AG04450 (cell line): ENCODE measurements at places on chromosomes 1 and 21. TPM values are rescaled to one million over a fixed set of nuclear protein-coding genes. Genes with fewer than 3 reads are reported as not detected.

Gene UMODL1
- 0.01 and 0.09 TPM in 2 replicates for polyA plus RNA-seq

- peak; percentile 54 for DNase-seq
Observed at GRCh38 chr1:193569096-193569982, 382.9 kb upstream of the B3GALT2 start.

Gene AHCYL1
- 120 and 133 TPM in 2 replicates for polyA plus RNA-seq

- DNase-seq: no peak
Observed at GRCh38 chr1:983798-984475, 2.0 kb upstream of the PERM1 start.

Gene MAN1A2
- polyA plus RNA-seq: 37.2 and 40.7 TPM in 2 replicates

DNA sequence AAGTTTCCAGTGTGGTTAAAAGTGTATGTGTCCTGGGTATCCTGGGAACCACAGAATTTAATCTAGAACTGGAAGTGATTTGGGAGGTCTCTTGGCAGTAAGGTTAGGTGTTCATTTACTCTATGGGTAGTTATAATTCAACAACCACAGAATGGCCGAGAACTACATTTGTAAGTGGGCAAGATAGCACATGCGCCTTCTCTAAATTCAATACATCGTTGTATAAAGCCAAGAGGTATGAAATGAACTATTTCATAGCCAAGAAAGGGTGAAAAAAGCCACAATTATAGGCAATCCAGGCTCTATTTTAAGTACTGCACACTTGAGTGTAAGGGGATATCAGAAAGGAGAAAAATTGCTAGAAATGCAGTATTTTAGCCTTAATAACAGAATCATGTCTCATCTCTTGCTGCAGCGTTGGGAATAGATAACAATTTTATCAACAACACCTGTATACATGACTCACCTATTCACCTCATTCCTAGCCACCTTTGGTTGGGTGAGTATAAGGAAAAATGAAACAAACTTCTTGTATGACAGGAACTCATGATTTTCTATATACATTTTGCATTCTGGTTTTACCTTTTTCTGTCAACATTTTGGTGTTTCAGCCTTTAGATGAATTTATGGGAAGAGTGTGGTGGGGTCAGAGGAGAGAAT lies 4.5 kb downstream of the SDCCAG8 start:
- DNase-seq: no peak

Gene DIPK1A
- 35.9 and 50.8 TPM in 2 replicates for polyA plus RNA-seq

GRCh38 chr1:112244131-112244530 lies 151.9 kb upstream of the CTTNBP2NL start:
- DNase-seq: no peak

Gene TMEM52
- 0.30 and 0.53 TPM in 2 replicates for polyA plus RNA-seq

DNA sequence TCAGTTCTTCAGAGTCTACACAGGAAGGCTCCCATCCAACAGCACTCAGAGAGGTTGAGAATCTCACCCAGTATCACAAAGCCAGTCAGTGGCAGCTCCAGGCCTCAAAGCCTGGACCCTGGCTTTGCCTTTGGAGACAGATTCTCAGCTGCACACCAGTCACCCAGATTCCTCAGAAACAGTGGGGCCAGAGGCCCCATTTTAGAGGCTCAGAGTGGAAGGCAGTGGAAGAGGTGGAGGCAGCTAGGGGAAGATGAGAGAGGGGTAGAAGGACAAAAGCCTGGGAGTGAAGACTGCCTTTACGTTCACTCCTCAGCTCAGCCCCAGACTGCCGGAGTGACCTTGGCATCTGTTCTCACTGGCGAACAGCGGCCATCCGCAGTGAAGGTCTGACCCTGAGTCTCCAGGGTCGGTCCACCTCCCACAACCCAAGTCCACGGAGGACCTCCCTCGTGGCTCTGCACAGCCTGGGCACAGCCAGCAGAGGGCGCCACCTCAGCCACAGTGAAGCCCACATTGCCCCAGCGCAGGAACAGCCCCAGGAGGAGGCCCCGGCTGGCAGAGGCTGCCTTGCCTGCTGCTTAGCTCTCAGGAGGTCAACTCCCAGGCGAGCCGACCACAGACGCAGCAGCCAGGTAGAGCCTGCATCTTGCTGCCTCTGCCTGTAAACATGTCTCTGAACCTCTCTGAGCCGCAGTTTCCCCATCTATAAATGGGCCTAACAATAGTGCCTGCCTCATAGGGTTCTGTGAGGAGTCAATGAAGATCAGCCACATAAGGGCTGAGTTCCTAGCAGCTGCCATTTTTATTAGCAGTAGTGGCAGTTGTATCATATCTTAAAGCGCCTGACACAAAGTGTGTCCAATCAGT lies 5.9 kb upstream of the FNDC5 start:
- no peak for DNase-seq

Gene RAB3B
- polyA plus RNA-seq: 28.4 and 28.6 TPM in 2 replicates

Gene GPR153
- 4.7 and 6.1 TPM in 2 replicates for polyA plus RNA-seq

Gene VWA1
- polyA plus RNA-seq: 3.9 and 5.3 TPM in 2 replicates

DNA sequence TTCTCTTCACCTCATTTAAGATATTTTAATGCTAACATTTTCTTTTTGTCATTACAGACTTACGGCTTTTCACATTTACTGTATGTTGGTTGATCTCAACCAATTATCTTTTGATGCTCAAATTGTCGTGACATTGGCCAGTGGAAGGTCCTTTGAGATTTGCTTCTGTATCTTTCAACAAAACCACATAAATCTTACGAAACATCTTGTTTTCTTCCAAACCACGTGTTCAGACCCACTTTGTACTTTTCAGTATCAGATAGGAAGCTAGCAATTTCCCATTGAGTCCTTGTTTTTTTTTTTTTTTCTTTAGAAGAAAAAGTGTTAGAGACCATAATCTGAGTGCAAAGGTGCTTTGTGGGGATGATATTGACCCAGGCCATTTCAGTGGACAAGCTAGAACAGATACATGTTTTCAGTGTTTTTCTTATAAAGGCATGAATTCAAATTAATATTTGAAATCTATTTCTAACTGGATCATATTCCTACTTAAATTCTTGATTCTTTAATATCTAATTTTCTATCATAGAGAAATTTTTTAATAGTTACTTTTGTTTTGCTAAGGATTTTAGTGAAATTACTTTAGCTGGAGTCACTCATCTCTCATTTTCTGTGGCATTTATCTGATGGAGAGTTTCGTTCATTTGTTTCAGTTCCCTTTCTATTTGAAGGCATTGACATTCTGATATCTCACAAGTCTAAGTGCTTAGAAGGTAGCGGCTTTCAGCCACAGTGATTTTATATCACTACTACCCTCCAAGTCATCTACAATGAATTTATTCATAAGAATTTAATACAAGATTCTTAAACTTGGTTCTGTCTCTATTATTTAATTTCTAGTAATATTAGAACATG lies 26.7 kb downstream of the ATG4C start:
- no peak for DNase-seq

DNA sequence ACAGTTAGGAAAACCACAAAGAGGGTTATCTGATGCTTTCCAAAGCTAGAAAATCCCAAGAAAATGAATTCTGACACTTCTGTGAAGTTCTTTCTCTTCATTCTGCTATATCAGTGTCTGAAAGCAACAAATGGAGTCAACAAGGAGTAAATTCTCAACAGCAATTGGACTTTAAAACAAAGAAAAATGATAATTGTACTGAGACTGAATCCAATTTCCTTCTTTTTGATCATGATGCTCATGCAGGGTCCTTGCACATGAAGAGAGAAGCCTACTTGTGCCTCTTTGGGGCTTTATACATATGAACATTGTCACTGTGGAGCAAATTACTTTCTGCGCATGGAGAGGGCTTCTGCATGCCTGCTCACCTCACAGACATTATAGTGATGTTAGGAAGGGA lies at the start of gene OR10J5:
Gene OR10J5 (minus strand): TSS at position 101 of the 400 bp plus-strand sequence. CDS start 0 bp downstream, at position 101.
- no peak for DNase-seq

GRCh38 chr1:110538921-110539320 lies 19.9 kb upstream of the KCNA10 start:
- DNase-seq: no peak

Gene GPR61
- polyA plus RNA-seq: not detected in 2 replicates

DNA sequence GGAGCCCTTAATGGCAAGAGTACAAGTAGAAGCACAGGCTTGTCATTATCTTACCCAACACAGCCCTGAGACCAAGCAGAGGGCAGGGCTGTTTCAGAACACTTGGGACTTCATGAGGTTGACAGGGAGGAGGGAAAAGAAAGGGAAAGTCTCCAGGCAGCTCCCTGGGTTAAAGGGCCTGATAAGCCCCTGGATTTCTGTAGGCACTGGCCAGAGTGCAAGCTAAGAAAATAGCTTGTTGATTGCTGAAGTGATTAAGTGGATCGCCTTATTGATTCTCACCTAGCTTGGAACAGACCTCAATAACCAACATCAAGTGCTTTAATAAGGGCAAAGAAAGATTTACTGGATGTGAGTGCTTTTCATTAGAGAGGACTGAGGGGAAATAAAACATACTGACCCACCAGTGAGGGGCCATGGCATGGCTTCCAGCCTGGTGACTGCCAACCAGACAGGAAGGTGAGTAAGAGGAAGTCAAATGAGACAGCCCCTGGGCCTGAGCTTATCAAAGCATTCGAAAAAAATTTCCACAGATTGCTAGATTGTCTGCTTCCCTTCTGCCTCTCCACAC lies 121.4 kb upstream of the NFIA start:
- no peak for DNase-seq

DNA sequence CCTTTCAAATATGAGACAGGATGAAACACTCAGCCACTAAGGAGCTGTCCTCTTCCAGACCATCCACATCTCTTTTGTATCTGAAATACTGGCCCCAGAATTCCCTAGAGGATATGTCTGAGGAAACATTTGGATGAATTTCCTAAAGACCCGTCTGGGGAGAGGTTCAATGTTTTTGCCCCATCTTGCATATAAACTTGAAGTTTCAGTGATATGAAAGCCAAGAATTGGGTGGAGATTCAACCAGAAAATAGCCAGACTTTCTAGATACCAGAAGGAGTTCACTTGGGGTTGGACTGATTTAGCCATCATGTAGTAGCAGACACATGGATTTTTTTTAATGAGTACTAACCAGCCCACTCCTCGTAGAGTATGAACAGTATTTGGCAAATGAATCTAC lies 182.0 kb downstream of the PLPP3 start:
- no peak for DNase-seq

DNA sequence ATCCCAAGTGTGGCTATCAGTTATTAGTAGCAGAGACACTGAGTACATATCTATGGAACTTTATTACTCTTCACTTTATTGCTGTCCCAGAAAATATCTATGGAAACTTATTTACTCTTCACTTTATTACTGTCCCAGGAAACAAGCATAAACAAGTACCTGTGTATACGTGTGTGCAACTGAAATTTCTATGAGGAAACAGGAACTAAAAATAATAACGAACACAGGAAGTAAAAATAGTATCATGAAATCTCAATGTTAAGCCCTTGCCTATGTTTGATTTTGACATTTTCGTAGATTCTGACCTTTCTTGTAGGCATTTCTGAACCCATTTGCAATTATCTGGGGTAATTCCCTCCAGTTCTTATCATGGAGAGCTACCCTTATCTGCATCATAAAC lies 64.9 kb upstream of the KRTAP19-8 start:
- DNase-seq: no peak

Gene NLRP3
- 0.06 and 0.09 TPM in 2 replicates for polyA plus RNA-seq

Gene TNNI3K
- 0.89 and 1.1 TPM in 2 replicates for polyA plus RNA-seq

DNA sequence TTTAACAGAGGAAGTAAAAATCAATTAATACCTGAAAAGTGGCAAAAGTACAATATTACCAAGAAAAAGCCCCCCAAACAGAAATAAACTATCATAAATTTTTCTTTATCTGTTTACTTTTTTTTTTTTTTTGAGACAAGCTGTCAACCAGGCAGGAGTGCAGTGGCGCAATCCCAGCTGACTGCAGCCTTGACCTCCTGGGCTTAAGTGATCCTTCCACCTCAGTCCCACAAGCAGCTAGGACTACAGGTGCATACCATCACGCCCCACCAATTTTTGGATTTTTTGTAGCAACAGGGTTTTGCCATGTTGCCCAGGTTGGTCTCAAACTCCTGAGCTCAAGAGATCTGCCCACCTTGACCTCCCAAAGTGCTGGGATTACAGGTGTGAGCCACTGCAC lies 8.0 kb downstream of the TFB2M start:
- no peak for DNase-seq

DNA sequence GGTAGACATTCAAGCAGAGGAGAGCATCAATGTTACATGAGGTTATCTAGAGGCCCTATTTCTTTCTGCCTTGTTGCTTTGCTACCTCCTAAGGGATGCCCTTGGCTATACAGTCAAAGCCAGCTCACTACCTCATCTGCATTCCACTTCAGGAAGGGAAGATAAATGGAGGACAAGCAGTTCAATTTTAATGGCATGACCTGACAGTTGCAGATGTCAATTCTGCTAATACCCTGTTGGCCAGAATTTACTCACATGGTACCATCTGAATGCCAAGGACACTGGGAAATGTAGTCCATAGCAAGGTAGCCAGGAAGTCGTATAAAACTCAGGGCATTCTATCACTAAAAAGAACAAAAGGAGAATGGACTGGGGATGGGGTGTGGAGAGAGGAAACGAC lies 31.5 kb downstream of the PALMD start:
- DNase-seq: no peak

DNA sequence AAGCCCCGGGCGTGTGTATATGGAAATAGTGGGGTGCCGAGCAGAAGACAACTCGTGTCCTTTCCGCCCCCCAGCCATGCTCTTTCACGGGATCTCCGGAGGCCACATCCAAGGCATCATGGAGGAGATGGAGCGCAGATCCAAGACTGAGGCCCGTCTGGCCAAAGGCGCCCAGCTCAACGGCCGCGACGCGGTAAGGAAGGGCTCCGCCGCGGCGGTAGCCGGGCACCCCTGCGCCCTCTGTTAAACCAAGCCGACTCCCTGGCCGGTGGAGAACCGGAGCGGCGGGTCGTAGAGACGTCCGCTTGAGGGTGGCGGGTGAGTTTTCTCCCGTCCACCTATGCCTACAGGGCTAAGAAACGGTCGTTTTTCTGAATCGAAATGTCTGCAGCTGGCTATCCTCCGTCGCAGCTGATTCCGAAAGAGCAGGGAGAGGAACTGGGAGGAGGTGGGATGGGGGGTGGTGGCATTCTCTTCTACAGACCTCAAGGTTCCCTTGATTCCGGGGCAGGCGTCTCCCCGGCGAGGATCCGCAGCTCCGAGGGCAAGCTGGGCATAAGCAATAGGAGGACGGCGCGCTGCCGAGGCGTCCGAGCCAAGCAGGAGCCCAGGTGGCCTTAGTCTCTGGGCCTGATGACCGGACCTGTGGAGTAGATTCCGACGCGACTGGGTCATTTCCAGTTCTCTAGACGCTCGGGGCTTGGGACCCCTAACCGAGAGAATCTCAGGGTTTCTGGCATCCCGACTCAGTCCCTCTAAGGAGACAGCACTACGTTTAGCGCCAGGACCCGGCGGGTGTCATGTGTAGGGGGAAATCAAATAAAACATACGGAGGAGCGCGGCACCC lies 856 bp downstream of the LHX9 start:
- DNase-seq: no peak

GRCh38 chr21:46311568-46311967 lies 12.1 kb downstream of the C21orf58 start:
- DNase-seq: no peak

Gene HSD3B2
- polyA plus RNA-seq: not detected in 2 replicates

DNA sequence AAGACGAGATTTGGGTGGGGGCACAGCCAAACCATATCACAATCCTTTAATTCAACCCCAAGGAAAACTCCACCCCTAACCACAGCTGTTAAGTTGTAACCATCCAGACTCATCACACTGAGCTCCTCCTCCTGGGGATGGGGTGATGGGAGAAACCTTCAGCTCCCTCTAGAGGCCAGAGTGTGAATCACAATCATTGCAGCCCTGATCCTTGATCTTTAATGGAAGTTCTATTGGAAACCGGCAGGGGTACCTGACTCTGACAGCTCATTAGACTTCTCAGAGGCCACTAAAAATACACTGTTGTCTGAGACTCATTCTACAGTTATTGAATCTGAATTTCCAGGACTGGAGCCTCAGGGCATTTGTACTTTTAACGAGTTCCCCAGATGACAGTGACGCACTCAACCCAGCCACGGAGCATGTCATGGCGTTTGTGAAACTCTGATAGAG lies 127.2 kb downstream of the IGSF21 start:
- DNase-seq: no peak
